AG09319 (cell line): ENCODE measurements at places on chromosomes 13 and 19.

DNA sequence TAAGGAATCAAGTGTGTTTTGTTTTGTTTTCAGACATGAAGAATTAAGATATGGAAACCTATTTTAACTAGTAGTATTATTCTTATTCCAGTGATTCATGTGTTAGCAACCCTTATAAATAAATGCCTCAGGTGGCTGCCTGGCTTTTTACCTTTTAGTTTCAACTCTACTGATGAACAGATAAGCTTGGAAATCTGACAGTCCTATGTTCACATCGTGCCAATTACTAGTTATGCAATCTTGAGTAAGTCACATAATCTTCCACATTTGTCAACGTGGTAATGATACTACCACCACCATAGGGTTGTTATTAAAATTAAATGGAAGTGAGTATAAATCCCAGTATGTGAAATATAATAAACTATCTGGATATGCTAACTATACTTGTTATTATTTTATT is 64.3 kb downstream of the TBC1D4 start:
- DNase-seq: no peak

- DNase-seq: peak; percentile 22
Measured at GRCh38 chr13:59677966-59678814, 485.5 kb downstream of the DIAPH3 start.

DNA sequence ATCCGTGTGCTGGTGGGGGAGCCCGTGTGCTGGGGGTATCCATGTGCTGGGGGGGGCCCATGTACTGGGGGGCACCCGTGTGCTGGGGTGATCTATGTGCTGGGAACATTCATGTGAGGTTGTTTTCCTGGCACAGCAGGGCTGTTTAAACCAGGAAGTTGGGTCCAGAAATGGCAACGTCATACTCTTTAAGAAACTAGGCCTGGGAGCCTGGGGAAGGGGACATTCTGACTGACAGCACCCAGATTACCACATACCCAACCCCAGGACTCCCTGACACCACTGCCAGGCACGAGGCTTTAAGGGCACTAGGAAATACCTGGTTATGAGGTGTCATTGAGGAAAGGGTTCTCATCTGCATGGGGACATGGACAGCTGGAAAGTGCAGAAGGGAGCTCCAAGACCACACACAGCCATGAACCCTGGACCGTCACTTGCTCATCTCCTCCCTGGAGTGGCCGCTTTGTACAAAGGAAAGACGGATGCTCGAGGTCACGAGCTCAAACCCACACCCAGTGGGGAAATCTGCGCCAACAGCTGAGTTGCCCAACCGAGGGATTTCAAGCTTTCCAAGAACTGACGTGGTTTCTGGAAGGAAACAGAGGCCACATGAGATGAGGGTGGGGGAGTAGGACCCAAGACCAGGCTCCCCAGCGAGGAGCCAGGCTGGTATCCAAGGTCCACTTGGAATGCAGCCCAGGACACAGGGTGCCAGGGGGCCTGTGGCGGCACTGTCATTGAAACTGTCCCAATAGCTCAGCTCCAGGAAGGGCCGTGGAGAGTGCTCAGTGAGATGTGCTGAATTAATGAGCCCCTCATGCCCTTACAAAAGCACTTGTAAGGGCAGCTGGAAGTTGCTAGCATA is 40.9 kb downstream of the RAB20 start:
- peak; percentile 43 for DNase-seq

- no peak for DNase-seq
Measured at GRCh38 chr19:35013820-35014754, 14.0 kb downstream of the GRAMD1A start.

DNA sequence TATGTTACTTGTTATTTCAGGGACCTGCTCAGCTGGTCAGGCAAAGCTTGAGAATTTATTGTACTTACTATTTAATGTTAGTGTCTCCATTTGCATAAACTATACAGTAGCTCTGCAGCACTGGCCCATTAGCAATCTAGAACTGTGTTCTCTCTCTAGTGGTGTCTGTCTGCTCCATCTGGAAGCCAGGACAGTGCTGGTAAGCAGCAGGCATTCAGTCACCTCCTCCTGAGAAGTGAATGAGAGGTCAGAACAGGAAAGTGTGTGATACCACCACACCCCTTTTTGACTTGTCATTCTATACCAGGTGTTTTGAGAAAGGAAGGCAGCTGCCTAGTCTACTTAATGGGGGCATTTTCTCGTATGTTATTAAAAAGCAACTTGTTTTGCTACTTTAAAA is 3.9 kb downstream of the COG3 start:
- DNase-seq: no peak

DNA sequence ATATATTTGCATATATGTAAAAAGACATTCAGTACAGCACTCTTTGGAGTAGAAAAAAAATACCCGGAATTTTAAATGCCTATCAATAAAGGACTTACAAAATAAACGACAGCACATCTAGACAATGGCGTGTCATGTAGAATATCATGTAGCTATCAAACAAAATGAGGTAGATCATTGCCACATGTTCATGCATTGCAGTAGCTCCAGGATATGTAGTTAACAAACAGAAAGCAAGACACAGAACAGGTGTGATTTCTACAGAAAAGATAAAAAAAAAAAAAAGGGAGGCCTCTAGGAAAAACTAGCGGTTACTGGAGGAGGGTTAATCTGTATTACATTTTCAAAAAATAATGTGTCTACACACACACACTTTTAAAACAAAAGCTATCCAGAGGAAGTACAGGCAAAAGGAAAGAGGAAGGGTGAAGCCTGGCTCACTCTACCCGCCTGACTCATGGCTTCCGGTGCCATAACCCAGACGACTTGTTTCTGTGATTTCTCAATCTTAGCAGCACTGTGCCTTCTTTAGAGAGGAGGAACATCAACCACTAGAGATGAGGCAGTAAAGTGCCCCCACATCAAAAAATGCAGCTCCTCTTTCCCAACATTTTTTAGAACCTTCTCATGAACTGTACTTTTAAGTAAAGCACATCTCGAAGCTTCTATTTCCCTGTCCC is 6.9 kb downstream of the KCTD12 start:
- DNase-seq: no peak

DNA sequence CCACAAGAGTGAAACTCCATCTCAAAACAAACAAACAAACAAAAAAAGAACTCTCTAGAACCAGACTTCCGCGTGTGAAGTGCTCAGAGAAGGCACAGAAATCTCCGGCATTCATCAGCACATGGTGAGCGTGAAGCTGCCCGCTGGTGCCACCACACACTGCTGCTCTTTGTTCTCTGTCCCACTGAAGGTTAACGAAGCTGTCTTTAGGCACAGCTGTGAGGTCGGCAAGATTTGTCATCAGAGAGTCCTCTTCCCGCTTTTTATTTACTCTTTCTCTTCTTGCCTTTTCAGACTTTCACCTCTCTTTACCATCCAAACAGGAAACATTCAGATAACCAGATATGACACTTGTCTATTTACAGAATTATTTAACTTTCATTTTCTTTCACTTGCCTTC is 115.2 kb upstream of the ARGLU1 start:
- no peak for DNase-seq

- no peak for DNase-seq
Measured at GRCh38 chr19:33175886-33176669, 18.1 kb upstream of the LRP3 start.

DNA sequence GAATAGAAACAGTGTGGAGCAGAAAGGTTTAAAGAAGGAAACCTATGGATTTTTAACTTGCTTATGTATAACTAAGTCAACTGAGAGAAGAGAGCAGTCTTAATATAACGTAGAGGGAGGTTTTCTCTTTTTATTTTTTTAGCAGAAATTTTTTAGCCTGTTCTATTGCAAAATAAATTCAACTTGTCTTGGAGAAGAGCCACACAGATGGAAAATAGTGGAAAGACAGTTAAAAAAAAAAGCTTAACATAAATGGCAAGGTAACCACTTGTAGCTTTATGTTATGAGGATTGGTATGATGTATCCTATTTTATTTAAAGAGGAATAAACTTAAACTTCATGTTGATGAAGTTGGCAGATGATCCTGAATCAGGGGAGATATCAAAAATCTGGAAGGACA is 312.4 kb downstream of the SHISA2 start:
- DNase-seq: no peak

- DNase-seq: no peak
Measured at GRCh38 chr13:98422046-98422445, 154.9 kb downstream of the STK24 start.

DNA sequence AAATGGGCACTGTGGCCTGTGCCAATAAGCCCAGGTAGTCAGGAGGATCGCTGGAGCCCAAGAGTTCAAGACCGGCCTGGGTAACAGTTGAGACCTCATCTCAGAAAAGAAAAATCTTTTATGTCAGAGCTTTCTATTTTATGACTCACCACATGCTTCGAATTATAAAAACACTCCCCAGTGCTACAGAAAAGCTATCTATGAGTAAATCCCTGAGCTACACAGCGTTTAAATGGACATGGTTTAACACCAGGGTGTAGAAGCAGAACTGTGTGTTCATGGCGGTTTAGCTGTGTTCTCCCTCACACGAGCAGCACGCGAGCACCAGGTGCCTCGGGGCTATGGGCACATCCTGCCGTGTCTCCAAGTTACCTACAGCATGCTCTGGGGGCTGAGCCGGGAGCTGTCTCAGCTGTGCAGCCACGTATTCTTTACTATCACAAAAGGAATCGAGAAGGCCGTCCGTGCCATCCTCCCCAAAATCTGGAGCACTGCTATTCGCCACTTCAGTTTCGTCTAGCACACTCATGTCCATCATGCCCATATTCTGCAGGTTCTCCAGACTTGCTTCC is 6.7 kb downstream of the SAFB2 start:
- DNase-seq: no peak

GRCh38 chr19:30330266-30330665 is 41.9 kb upstream of the ZNF536 start:
- no peak for DNase-seq
